Posterior cingulate gyrus (tissue), 11 donors: ENCODE measurements at places on chromosomes 12 and 14.

DNA sequence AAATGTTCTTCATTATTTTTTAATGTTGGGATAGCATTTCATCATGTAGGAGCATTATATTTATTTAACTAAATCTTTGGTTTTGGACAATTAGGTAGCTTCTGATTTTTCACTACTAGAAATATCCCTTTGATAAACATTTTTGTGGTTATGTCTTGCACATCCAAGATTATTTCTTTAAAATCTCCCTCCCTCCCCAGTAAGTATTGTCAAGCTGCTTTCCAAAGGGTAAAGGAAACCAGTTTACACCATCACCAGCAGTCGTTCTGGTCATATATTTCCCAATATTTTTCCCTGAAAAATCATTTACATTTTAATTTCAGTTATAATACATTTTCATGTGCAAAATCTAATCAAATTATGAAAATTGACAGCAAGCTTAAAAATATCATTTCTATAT, 11.1 kb downstream of the CD69 start:
- no peak for DNase-seq

GRCh38 chr14:70648346-70648745, 6.6 kb downstream of the TTC9 start:
- DNase-seq, result no peak

- no peak for DNase-seq
These were observed 3.7 kb downstream of the KERA start for GRCh38 chr12:91053951-91054715.

- no peak for DNase-seq
These were observed 48.4 kb downstream of the ELK3 start for GRCh38 chr12:96242597-96242996.

- DNase-seq, result no peak
These were observed 705.1 kb downstream of the MED13L start for GRCh38 chr12:115572440-115572839.

- no peak for DNase-seq
These were observed 507.4 kb upstream of the ATP2B1 start for GRCh38 chr12:90216020-90216552.
